ENCODE measurements at places on chromosomes 3 and 15.
A peak's percentile ranks its signal among the peaks of the same experiment; 100 is the strongest.

GRCh38 chr3:182808041-182808770 lies 14.9 kb downstream of the ATP11B start:
- no peak for DNase-seq

GRCh38 chr15:77541421-77542181 lies 91.1 kb downstream of the LINGO1 start:
- no peak for DNase-seq

- no peak for DNase-seq
Observed at GRCh38 chr15:44261007-44261706, 27.4 kb upstream of the GOLM2 start.

DNA sequence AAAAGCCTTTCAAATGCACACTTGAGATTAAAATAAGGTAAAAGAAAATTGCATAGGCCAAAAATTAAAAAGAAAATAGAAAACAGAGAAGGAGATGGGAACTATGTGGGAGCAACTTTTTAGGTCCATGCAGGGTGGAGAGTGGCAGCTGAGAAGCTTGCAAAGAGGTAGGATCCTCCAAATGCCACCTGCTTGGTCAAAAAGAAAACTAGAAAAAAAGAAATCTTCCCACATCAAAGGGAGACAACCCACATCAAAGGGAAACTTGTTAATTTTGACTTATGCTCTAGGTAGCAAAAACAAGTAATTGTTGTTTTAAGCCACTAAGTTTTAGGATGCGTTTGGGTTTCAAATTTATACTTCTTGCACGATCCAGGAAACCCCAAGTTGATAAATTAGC lies 342.9 kb downstream of the IL20RB start:
- DNase-seq: no peak

GRCh38 chr3:42036483-42036823 lies 54.7 kb upstream of the TRAK1 start:
- peak; percentile 94 for DNase-seq

- DNase-seq: no peak
Observed at GRCh38 chr15:85336880-85337279, 43.5 kb upstream of the AKAP13 start.

DNA sequence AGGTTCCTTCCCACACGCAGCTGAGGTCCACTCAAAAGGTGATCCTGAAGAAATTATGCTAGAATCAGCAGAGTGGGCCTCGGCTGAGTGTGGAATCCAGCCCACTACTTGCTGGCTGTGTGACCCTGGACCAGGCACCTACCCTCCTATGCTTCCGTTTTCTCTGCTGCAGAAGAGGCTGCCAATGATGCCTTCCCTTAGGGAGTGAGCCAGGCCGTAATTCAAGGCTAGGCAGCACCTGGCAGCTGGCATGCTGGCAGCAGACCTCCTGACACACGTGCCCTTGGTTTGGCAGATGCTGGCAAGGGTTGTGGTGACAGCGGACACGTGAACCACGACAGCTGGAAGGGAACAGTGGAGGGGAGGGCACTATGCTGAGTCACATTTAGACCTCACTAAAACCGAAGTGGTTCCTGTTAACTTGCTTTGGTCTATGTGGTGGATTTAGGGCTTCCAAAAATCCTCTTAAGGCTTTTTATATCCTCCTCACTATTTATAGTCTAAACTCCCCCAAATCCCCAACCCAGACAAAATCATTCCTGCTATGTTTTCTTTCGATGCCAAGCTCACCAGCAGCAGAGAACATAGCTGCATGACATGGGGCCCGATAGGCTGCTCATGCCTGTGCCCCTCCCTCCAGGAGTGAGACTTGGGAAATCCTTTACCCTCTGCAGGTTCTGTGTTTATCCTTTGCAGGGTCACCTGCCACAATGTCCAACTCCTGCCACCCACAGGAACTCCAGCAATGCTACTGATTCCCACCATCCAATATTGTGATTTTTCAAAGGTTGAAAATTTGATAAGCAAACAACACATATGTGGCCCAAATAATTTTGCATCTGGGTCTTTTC lies 10.6 kb upstream of the PCSK6 start:
- no peak for DNase-seq

DNA sequence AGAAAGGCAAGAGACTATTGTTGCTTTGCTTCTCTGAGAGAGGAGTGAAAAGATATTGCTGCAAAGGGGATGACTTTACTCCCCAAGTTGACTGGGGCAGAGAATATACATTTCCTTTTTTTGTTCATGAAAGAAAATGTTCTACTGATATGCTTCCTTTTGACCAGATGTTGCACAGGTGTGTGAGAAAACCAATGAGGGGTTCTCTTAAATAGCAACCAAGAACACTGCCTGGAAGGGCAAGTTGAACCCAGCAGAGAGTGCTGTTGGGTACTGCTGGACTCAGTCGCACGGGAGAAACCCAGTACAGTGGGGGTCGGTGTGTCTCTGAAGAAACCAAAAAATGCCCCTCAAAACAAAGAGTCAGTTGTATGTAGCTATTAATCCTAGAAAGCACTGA lies 101.2 kb downstream of the CHST2 start:
- DNase-seq: no peak

DNA sequence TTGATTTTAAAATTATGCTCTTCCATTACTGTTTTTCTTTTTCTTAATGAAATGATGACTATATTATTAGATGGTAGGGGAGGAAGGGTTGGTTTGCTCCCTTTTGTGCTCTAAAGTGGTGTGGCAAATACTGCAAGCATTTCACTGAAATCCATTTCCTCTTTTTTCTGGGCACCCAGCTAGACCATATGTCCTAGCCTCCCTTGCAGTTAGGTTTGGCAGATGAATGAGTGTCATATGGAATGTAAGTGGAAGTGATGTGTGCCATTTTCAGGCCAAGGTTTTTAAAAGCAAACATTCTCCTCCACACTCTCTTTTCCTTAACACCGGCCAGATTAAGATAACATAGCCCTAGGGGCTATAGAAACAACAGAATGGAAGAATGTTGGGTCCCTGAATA lies 363.0 kb downstream of the FGF12 start:
- no peak for DNase-seq

- no peak for DNase-seq
Observed at GRCh38 chr3:112143251-112143650, 10.2 kb upstream of the GCSAM start.

GRCh38 chr15:78937132-78937739 lies 7.6 kb downstream of the CTSH start:
- DNase-seq: no peak

DNA sequence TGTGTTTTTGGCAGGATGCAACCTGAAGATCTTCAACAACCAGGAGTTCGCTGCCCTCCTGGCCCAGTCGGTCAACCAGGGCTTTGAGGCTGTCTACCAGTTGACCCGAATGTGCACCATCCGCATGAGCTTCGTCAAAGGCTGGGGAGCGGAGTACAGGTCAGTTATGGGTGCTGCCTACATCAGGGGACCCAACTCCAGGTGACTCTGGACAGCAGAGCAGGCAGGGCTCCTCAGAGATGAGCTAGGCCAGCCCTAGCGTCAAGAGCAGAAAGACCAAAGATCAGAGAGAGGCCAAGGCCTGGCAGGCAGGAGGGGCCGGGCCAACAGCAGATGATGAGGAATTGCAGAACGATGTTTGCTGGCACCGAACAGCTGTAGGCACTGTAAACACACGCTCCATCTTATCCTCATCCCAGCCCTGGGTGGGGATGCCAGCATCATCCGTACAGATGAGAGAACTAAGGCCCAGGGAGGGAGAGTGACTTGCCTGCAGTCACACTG lies 67.1 kb downstream of the AAGAB start:
- no peak for DNase-seq

- DNase-seq: no peak
Observed at GRCh38 chr3:161991901-161992540, 495.4 kb downstream of the OTOL1 start.

DNA sequence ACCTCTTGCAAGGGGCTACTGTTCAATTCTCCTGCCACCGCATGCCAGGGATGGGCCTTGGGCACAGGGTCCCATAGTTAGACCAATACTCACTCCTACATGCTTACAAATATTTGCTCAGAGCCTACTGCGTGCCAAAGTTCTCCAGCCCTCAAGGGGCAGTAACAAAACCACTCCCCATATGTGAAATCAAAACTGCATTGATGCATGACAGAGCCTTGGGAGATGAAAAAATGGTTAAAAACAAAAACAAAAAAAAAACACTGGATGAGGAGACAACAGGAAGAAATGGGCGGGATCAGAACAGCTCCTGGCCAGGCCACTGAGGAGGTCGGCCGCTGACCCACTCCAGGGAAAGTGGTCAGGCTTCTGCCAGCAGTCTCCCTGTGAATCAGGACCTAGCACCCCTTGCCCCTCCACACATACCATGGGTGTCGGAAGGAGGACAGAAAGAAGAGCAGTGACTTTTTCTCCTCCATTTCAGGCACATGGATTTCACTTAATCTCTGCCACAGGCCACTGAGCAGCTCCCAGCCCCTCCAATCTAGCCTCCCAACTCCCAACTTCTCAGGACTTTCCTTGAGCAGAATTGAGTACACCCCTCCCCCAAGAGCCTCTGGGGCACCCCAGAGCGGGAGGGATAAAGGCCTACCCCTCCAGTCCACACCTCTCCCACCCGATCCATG lies 2.8 kb downstream of the PLXNB1 start:
- no peak for DNase-seq

GRCh38 chr3:40456279-40456939 lies 730 bp upstream of the RPL14 start:
- DNase-seq: no peak

DNA sequence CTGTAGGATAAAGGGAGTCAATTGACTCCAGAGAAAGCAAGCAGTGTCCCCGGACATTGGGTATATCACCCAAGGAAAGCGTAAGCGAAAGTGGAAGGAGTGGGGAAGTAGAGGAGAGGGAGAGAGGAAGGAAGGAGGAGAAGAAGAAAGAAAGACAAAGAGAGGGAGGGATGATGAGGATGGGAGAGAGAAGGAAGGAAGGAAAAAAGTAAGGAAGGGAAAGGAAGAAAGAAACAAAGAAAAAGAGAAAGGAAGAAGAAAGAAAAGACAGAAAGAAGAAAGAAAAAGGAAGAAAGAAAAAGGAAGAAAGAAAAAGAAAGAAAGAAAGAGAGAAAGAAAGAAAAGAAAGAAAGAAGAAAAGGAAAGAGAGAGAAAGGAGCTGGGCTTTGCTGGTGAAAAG lies 839 bp downstream of the DNASE1L3 start:
- DNase-seq: no peak

DNA sequence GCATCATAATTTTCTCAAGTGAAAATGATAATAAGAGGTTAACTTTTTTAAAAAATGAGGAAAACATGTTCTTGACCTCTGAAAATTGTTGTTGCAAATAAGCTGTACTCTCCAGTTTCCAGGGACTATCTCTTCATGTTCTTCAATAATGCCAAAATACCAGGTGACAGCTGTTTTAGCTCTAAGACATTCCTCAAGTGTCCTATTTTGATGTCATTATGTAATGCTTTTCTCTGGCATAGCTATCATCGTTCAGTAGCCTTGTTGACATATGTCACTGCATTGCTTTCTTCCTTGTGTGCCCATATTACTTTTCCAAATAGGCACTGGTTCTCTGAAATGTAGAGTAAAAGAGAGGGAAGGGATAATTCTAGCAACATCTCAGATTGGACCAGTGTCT lies 5.7 kb upstream of the FILIP1L start:
- no peak for DNase-seq

DNA sequence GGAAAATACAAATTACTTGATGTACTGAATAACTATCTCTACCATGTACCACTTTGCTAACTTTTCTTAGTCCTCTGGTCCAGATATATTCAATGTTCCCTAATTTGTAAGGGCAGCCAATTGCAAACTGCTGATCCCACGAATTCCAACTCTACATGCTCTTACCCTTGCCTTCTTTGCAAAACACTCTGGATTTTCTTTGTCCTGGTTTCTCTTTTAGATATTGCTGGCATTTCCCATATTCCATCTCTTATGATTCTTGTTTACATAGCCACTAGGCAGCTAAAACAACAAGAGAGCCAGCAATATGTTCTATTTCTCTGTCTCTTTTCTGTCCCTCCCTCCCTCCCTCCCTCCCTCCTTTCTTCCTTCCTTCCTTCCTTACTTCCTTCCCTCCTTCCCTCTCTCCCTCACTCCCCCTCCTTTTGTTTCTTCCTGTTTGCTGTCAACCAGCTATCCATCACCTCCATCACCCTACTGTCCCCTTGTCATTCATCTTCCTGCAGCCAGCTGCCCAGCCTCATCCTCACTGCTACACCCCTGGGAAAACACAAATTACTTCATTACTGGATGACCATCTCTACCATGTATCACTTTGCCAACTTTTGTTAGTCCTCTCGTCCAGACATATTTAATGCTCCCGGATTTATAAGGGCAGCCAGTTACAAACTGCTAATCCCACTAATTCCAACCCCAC lies 33.8 kb downstream of the SETMAR start:
- DNase-seq: no peak

DNA sequence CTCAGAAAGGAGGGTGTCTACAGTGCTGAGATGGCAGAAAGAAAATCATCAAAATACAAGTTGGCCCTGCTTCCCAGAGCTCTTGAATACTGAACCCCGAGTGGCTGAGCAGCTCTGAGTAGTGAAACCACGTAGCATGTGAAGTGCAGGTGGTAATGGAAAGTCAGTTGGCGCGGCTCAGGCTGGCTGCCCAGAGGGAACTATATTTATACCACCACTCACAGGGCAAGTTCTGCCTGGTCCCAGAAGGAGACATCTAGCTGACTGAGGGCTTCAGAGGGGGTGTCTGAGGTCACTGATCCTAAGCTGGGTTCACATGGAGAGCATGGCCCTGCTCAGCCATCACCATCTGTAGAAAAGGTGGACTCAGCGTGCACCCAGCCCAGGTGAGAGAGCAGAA lies 129.6 kb upstream of the AGBL1 start:
- no peak for DNase-seq

DNA sequence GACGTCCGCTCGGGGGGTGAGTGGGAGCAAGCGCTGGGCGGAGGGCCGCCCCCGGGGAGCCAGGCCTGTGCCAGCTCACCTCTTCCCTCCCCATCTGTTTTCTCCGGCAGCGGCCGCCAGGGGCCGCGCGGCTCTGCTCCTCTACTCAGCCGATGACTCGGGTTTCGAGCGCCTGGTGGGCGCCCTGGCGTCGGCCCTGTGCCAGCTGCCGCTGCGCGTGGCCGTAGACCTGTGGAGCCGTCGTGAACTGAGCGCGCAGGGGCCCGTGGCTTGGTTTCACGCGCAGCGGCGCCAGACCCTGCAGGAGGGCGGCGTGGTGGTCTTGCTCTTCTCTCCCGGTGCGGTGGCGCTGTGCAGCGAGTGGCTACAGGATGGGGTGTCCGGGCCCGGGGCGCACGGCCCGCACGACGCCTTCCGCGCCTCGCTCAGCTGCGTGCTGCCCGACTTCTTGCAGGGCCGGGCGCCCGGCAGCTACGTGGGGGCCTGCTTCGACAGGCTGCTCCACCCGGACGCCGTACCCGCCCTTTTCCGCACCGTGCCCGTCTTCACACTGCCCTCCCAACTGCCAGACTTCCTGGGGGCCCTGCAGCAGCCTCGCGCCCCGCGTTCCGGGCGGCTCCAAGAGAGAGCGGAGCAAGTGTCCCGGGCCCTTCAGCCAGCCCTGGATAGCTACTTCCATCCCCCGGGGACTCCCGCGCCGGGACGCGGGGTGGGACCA lies 632 bp upstream of the CRELD1 start:
- no peak for DNase-seq

Measured in GM04503 (cell line).